Activated CD8-positive, alpha-beta memory T cell treated with anti-CD3 and anti-CD28 coated beads for 1 hour (primary cell): ENCODE measurements at places on chromosomes 16 and 17.

- DNase-seq = no peak
Measured at GRCh38 chr16:67104061-67104460, 5.7 kb upstream of the PHAF1 start.

- DNase-seq = no peak
Measured at GRCh38 chr17:50458701-50459676, 9.7 kb downstream of the CHAD start.

DNA sequence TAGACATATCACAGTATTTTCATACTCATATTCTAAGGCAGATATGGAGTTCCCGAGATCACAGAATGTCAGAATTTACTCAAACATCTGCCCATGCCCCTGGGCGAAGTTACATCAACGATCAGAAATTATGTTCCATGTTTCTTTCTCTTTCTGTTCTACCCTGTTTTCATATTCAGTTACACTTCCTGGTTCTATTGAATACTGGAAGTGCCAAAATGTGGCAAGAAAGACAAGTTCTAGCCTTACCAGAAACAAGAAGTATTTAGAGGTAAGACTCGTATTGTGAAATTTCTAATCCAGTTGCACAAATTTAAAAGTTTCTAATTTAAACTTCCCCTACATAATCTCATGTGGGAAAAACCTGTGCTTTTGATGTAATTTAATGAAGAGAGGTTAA is 36.1 kb downstream of the KCNJ2 start:
- DNase-seq = no peak

DNA sequence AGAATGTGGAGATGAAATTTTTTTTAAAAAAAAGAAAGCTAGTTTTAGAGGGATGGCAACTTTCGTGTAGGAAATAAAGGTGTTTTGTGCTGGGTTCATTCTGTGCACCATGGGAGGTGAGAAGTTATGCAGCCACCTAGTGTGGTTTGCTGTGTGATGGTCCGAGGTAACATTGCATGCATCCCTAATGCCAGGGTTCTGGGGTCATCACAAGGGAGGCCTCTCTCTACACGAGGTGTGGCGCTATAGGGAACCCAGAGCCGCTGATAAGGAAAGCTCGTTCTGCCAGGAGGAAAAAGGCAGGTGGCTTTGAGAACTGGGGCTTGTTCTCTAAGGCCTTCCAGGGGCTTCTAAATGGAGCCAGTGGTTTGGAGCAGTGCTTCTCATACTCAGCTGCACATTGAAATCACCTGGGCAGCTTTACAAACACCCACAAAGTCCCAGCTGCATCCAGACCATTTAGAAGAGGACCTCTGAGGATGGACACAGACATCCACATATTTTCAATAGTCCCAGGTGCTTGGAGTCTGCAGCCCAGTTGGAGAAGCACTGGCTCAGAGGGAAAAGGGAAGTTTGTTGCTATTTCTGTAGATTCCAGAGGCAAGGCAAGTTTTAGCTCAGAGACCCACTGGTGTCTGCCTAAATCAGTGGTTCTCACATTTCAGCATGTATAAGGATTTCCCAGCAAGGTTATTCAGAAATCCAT is 43.5 kb downstream of the VPS35L start:
- DNase-seq = no peak

- DNase-seq = no peak
Measured at GRCh38 chr17:19726631-19727376, 10.4 kb upstream of the SLC47A2 start.

DNA sequence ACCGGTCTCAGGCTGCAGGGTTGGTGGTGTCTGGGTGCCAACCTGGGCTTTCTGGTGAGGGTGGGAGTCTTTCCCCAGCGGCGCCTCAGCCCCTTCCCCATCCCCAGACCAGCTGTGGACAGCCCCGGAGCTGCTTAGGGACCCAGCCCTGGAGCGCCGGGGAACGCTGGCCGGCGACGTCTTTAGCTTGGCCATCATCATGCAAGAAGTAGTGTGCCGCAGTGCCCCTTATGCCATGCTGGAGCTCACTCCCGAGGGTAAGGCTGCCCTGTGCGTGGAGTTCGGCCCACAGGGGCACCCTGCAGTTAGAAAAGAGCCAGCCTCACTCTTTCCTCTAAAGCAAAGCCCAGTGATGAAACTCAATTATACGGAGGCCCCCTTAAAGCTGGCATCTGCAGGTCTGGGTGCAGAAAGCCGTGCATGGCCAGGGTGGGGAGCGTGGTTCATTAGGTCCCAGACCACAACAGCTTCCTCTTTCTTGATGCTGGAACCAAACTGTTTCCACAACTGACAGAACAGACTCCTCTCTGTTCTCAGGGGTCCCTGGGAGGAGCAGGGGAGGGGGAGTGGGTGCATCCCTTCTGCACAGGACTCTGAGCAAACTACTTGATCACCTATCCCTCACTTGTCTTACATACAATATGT is 10.7 kb downstream of the GUCY2D start:
- no peak for DNase-seq
